CD14-positive monocyte (primary cell): ENCODE measurements at places on chromosomes 4 and X.

DNA sequence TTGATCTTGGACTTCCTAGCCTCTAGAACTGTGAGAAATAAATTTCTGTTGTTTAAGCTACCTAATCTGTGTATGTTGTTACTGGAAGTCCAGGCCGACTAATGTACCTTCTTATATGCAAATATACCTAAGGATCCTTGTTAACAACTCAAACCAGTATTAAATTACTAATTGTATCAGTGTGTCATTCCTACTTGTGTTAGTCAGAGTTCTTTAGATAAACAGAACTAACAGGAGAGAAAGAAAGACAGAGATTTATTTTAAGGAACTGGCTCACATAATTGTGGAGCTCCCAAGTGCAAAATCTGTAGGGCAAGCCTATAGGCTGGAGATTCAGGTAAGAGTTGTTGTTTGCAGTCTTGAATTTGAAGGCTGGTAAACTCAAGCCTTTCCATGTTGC lies 120.0 kb downstream of the ADGRL3 start:
- DNase-seq: no peak

DNA sequence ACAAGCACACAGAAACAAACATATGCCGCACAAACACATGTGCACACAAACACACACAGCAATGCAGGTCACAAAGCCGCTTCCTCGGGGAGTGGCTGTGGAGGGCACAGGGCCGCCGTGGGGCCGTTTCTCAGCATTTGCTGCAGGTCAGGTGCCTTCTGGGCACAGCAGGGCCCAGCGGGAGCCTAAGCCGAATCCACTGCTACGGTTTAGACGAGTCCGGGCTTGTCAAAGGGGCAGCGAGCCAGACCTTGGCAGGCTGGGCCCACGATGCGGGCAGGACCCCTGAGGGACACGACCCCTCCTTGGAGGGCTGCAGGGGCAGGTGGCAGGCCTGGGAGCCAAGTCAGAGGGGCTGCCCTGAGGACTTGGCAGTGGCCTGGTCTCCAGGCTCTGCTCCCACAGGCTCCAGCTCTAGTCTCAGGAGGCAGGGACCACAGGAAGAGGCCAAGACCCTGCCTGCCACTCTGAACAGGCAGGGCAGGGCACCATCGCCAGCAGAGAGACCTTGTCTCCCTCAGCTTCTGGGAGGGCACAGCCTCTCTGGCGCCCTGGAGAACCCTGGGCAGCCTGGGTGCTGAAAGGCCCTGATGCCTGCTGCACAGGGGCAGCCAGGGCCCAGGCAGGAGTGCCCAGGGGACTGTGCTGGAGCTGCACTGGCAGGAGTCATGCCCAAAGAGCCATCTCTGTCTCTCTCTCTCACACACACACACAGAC lies 5.5 kb upstream of the ATP2B3 start:
- DNase-seq: no peak

- DNase-seq: no peak
Observed at GRCh38 chrX:47687263-47687662, 28.3 kb upstream of the UXT start.

- DNase-seq: no peak
Observed at GRCh38 chr4:38177035-38177546, 216.9 kb downstream of the PTTG2 start.

GRCh38 chrX:112820364-112821268 lies 20.0 kb downstream of the AMOT start:
- DNase-seq: no peak

GRCh38 chr4:37896206-37896860 lies 5.4 kb downstream of the TBC1D1 start:
- DNase-seq: peak; percentile 18

- DNase-seq: peak; percentile 97
Observed at GRCh38 chr4:40811956-40812355, 62.2 kb downstream of the NSUN7 start.

DNA sequence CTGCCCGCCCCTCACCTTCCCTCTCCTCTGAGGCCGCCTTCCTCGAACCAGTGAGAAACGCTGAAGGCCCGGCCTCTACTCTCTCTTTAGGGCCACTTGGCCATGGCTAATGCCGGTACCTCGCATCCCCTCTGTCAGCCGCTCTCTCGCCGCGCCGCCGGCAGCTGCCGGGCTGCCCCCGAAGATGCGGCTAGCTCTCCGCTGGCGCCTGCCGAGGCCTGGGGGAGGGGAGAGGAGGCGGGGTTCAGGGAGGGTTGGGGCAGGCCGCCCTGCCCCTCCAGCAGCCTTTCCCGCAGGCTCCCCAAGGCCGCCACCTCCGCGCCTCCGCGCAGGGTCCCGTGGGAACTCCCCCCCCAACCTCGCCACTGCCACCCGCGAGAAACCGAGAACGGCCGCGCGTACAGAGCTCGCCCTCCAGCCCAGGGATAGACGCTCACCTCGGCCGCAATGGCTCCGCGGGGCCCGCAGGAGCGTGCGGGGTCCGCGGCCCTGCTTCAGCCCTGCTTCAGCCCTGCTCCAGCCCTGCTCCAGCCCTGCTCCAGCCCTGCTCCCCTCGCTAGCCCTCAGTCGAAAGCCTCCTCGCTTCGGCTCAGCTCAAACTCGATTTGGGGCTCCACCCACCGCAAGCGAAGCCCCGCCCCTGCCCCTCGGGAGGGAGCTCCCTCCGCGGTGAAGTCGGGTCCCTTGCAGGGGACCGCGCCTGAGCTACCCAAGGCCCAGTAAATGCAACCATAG lies at the start of gene HUWE1:
HUWE1 (minus strand) TSS at position 569 of the 735 bp plus-strand sequence. CDS start 32,612 bp downstream, outside the sequence.
- DNase-seq: peak; percentile 38

GRCh38 chr4:132614682-132615081 lies 534.4 kb upstream of the PCDH10 start:
- no peak for DNase-seq

- DNase-seq: no peak
Observed at GRCh38 chrX:21960569-21961541, 20.3 kb downstream of the SMS start.

GRCh38 chr4:56296526-56296925 lies 90.8 kb downstream of the AASDH start:
- no peak for DNase-seq

GRCh38 chrX:101442085-101442484 lies 34.1 kb downstream of the HNRNPH2 start:
- DNase-seq: no peak

DNA sequence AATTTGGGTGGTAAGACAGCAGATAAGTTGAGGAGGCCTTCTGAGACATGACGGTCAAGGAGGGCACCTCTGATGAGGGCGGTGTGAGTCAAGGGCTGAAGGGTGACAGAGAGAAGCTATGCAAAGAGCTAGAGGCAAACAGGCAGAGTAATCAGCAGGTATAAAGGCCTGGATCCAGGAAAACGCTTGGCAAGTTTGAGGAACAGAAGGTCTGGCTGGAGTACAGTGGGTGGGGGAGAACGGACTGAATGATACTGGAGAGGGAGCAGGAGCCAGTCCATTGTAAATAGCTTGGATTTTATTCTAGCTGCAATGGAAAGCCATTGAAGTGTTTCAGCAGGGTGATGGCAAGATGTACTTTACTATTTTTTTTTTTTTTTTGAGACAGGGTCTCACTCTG lies 39.3 kb downstream of the RAB33B start:
- DNase-seq: no peak

GRCh38 chrX:95059909-95060308 lies 1385.9 kb downstream of the FAM133A start:
- no peak for DNase-seq

GRCh38 chrX:84956304-84956703 lies 47.4 kb upstream of the APOOL start:
- no peak for DNase-seq

DNA sequence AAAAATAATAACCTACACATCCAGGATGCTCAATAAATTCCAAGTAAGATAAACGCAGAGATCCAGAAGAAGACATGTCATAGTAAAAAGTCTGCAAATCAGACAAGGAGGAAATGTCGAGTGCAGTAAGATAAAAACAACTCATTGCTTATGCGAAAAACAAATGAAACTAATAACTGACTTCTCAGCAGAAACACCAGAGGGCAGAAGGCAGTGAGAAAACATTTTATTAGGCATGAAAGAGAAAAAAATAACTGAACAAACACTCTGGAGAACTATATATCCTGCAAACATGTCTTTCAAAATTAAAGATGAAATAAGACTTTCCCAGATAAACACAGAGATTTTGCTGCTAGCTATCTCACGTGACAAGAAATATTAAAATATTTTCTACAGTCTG lies 201.3 kb upstream of the CTSO start:
- DNase-seq: no peak

DNA sequence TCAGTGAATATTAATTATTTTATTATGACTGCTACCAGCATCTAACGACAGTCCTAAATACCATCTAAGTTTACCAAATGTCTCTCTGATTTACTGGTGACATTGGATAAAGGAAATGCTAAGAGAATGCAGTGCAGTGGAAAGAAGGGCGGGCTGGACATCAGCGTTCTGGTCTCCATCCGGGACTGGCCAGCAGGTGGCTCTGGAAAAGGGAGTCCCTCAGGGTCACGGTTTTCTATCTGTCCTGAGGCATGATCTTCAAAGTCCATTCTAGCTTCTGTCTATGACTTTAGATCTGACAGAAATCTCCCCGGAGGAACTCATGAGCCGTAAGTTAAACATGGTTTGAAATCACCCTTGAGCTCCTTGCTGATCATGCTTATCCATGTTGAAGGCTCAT lies 3.3 kb downstream of the TRIM2 start:
- DNase-seq: no peak

GRCh38 chr4:114156371-114156770 lies 176.9 kb upstream of the ARSJ start:
- DNase-seq: no peak

- DNase-seq: peak; percentile 41
Observed at GRCh38 chr4:47972181-47972580, 44.3 kb downstream of the CNGA1 start.

DNA sequence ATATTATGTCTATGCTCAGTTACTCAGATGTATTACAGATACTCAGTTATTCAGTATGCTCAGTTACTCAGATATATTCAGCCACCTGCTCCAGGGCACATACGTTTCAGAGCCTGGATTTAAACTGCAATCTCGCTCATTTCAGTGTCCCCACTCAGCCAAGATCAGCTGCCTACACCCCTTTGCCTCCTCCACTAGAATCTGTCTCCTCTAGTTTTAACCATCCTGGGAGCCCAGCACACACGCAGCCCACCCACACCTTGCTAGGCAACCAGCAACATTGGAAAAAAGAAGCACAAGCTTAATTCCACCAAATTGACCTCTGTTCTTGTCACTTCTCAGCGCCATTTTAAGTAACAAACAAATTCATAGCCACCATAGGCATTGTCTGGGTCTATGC lies 246.2 kb downstream of the QDPR start:
- DNase-seq: no peak

DNA sequence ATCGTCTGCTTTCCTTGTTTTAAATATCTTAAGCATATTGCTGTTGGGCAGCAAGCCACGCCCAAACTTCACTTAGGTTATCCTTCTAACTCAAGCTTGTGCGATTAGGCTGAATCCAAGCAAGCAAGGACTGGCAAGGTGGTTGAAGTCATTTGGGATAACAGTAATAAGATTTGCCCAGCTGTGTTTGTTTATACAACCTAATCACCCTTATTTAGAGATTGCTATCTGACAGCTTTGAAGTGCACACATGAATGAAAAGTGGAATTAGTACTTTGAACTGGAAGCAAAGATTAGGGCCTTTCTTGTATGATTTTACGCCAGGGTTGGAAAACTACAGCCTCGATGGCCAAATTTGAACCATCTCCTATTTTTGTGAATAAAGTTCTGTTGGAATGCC lies 182.1 kb downstream of the ASB9 start:
- DNase-seq: no peak

- no peak for DNase-seq
Observed at GRCh38 chrX:24110069-24110468, 39.5 kb upstream of the ZFX start.

DNA sequence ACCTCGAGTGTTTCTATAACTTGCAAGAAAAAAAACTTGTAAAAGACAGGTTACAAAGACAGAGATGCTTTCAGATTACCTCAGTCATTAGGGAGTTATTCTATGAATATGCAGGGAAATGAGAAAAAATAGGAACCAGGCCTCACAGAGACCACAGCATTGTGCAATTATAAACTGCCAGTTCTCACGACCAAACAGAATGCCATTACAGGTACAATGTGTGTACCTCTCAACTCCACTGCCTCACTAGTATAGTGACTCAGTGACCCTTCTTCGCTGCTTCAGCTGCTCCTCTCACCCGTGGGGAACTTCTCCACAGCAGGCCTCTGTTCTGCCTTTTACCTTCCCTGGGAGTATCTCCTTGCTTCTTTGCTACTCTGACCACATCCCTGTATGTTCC lies 2.3 kb upstream of the HTATSF1 start:
- DNase-seq: peak; percentile 51

DNA sequence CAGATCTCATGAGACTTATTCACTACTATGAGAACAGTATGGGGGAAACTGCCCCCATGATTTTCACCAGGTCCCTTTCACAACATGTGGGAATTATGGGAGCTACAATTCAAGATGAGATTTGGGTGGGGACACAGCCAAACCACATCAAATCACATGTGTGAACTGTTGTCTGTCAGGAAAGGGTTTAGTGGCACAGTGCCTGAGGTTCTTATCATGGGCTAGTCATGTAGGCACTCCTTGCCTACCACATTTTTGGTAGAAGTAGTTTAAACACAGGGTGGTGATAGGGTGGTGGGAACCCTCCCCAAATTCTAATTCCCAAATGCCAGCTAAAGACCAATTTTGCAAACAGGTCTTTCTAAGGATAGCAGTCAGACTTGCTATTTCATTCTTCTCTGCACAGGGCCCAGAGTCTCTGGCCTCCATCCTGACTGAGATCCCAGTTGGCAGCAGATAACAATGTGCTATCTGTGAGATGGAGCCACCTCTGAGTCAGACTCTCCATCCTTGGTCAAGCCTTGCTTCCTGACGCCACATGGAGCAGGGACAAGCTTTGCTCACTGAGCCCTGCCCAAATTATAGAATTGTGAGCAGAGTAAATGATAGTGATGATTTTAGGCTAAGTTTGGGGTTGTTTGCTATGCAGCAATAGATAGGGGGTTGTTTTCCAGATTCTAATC lies 33.5 kb upstream of the SETD7 start:
- no peak for DNase-seq

DNA sequence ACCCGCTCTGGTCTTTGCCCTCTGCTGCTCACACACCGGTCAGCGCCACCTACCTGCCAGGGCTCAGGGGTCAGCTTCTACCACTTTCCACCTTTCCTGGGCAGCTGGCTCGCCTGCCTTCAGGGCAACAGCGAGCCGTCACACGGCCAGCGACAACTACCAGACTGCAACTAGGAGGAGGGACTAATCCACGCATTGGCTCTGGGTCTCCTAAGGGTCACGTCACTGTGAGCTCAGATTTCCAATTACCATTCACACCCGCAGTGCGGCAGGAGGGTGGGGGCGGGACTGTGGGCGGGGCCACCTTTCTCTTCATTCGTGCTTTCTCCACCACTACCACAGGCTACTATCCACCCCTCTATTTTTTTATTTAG lies at the start of gene BEX5:
BEX5 (minus strand) TSS at position 172 of the 374 bp plus-strand sequence. CDS start 1,712 bp downstream, outside the sequence.
- DNase-seq: peak; percentile 11

DNA sequence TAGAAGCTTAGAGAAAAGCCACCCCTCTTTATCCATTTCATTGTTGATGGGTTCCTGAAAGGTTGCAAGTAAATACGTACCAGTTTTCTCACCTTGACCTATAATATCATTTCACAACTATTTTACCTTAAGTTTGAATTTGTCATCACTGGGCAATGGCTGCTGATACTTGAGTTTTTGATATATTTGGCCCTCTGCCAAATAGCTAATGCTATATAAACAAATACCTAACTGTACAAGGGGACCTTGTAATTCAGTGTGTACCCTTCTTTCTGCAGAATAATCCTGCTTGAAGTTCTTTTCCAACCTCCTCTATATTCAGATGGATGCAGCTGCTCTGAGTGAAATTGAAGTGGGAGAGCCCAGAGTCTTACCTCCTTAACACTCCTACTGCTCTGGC lies 19.0 kb upstream of the GLUD2 start:
- DNase-seq: no peak

- no peak for DNase-seq
Observed at GRCh38 chr4:28675582-28675981, 1814.9 kb downstream of the STIM2 start.
